ENCODE measurements at places on chromosomes 16 and 17.

DNA sequence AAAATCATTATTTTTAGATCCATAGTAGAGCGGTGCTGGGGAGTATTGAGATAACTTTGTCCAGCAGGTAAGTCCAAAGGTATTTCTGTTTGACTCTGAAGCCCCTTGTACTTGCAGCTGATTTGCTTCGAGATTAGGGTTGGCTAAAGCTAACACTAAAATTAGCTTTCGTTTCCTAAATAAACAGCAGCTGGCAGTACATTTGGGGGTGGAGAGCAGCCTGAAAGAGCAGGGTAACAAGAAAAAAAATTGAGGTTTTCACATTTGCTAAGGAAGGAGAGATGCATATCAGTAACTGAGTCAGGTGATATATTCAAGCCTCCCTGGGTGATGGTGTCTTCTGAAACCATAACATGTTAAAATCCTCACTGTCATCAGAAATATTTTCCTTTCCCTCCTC lies 37.4 kb upstream of the TMC5 start:
- no peak overlapping the region for H3K27ac ChIP-seq
- no peaks in the 10 kb centered on the region for H3K27me3 ChIP-seq
- H3K4me1 ChIP-seq: peaks cover 10% of the 10 kb centered on the region

- no peak overlapping the region for H3K27ac ChIP-seq
- peak; percentile 84 for DNase-seq
- no peaks in the 10 kb centered on the region for H3K27me3 ChIP-seq
- H3K4me1 ChIP-seq: no peaks in the 10 kb centered on the region
Measured at GRCh38 chr16:89909777-89910716, 8.6 kb upstream of the MC1R start.

DNA sequence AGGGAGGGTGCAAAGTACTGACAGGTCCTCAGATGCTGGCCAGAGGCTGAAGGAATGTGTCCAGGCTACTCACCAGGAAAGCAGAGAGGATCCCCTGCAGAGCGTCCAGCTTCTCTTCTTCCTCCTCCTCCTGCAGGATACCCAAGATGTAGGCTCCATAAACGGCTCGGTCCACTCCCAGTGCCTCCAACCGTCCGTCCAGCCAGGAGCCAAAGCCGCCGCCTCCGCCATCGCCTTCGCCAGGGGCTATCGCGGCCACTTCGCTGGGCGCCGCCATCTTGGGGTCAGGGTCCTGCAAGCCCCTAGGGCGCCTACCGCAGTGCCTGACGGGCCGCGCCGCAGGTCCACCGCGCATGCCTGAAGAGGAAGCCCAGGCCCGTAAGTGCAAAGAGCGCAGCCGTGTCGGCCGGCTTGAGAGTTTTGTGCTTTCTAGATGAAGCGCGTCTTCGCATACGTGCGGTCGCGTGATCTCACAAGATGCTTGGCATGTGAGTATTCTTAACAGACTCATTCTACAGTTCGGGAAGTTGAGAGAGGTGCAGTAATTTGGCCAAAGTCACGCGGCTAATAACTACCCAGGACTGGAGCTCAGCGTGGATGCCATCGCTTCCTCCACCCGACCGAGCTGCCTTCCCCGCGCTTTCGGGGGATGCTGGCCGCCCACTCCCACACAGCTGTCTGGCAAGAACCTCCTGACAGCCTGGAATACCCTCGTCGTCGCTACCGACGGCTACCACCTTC lies at the start of gene CCDC43:
CCDC43 (minus strand) TSS at position 300 of the 741 bp plus-strand sequence; CDS start at position 277, 23 bp downstream.
- H3K27me3 ChIP-seq: no peaks in the 10 kb centered on the region
- peak within 1 kb of the TSS; percentile 90 for H3K27ac ChIP-seq
- H3K4me3 ChIP-seq: peak within 1 kb of the TSS; percentile 78
- no peaks in the 10 kb centered on the region for H3K36me3 ChIP-seq
- no peaks in the 10 kb centered on the region for H3K4me1 ChIP-seq

DNA sequence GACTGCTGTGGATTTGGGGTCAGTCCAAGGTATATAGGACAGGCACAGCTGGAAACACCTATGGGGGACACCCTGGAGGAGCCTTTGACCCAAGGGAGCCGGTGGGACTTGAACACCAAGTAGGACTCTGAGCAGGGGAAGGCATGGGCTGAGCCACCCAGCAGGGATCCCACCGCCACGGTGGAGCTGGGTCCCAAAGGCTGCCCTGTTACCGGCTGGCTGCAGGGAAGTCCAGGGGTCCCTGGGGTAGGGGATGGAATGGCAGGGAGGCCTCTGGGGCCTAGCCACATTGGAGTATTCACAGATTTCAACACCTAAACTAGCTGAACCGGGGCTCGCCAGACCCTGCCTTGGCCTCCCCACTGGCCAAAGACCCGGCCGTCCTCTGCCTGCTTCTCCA lies 39.7 kb upstream of the CREBBP start:
- H3K36me3 ChIP-seq: no peaks in the 10 kb centered on the region
- H3K27me3 ChIP-seq: no peaks in the 10 kb centered on the region
- H3K4me3 ChIP-seq: no peak overlapping the region

DNA sequence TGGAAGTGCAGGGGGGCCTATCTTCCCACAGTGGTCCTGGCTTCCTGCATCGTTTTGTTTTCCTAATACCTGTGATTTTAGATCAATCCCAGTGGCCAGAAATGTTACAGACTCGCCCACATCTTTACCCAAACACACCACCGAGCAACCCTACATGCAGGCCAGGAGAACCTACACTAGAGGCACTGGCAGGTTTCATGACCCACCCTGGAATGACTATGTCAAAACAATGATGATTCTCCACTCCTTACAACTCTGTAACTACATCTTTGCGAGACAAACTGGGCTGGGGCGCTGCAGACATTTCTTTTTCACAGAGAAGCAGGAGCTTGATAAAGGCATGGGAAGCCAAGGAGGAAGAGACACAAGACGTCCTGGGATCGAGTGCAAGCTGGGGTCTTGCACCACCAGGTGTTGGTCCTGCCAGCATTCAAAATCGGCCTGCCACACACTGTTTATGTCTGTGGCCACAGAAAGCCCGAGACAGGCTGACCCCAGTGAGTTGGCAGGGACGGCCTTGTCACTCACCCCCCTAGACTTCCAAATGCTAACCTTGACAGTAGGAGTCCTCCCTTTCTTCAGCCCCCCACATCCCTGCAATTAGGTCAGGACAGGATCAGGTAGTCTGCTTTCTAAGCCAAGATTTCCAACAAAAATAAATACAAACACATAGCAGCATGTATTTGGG lies 32.5 kb downstream of the UBE2O start:
- no peaks in the 10 kb centered on the region for H3K4me1 ChIP-seq
- H3K36me3 ChIP-seq: no peaks in the 10 kb centered on the region
- no peak overlapping the region for H3K27ac ChIP-seq
- no peak for DNase-seq
- no peak overlapping the region for H3K4me3 ChIP-seq

DNA sequence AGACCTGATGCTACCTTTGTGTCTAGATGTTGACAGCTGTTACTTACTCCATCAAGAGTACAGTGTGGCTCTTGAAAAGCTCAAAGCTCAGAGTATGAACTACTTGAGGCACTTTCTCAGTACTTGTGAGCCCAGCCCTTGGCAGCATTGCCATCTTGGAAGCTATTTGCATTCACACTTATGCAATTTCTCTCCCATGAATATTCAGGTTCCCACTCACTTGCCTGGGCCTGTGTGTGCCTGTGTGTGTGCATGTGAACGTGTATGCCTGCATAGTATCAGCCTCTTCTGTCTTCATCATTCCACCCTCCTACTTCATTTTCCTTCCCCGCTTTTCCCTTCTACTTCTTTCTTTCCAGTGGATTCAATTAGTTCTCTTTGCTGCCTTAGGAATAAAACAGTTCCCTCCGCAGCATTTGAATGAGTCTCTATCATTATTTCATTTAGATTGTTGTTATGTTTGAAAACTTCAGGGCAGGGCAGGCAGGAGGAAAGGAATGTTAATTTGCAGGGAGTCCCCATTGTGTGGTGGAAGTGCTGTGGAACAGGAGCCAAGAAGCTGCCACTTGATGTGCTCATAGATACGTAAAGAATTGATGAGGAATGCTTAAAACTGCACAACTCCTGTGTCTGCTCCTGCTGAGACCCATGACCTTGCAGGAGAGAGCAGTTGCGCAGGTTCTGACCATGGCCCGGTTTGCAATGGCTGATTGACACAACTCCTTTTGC lies 58.9 kb downstream of the HS3ST4 start:
- no peaks in the 10 kb centered on the region for H3K27me3 ChIP-seq
- no peaks in the 10 kb centered on the region for H3K4me1 ChIP-seq

DNA sequence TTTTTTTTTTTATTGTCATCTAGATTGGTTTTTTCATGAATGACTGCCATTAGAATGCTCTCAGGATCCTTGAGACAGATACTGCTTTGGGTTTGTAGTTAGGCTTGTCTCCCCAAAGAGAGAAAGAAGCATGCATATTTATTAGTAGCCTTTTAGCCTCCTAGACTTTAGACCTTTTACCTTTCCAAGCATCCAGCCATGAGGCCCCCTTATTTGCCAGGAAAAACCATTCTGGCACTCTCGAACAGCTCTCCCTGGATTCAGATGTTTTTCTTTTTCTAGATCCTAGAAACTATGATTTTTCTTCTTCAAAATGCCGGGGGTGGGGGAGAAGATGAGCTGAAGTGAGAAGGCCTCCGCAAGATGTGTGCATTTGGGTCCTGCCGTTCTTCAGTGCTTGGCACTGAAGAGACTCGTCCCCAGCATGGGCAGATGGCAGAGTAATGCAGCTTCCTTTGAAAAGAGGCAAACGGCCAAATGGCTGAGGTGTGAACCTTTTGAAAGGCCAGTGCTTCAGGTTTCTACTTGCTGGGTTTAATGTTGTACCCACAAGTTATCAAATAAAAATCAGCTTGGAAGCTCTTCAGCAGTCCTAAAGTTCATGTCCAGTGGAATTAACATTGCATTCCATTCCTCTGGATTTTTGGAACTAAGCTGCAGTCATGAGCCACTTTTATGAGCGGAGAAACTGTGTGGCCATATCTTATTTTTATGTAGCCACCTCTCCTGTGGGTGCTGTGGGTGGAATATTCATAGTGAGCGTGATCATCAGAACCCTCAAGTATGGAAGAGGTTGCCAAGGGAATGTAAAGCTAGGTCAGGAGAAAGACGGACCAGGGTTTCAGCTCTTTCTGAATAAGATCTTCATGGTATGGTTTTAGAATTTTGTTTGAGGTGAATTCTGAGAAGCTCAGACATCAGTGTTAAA lies 7.2 kb downstream of the SOCS7 start:
- DNase-seq: no peak
- no peaks in the 10 kb centered on the region for H3K27me3 ChIP-seq
- H3K4me1 ChIP-seq: peaks cover 36% of the 10 kb centered on the region
- H3K4me3 ChIP-seq: no peak overlapping the region
- no peaks in the 10 kb centered on the region for H3K36me3 ChIP-seq

DNA sequence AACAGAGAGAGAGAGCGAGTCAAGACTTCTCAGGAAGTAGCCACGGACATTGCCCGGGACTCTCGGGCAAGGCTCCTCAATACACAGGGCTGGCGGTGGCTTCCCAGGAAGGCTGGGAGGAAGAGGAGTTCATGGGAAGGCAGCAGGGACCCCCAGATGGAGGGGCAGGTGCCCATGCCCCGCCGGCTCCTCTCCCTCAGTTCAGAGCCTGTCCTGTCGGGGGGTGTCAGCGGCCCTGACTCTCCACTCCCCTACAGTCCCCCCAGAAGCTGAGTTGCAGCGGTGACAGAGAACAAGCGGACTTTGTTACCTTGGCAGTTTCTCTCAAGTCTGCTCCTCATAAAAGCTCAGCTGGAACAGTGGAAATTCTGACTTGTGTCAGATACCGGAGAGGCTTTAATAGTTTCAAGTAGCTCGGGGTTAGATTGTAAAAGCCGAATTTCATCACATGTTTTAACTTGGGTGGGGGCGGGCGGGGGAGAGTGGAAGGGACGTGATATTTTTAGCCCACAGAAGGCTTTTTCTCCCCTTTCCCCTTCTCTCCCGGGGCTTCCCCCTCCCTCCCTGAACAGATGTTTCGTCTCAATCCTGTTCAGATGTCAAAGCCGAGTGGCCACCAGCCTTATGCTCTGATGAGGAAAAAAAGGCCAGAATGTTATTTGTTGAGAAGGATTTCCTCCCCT lies 65.2 kb downstream of the NKD1 start:
- H3K27me3 ChIP-seq: no peaks in the 10 kb centered on the region
- peak overlapping the region; percentile 88 for H3K27ac ChIP-seq
- peak; percentile 80 for DNase-seq
- peaks cover 62% of the 10 kb centered on the region for H3K4me1 ChIP-seq

- H3K27ac ChIP-seq: peak overlapping the region; percentile 60
- H3K27me3 ChIP-seq: no peaks in the 10 kb centered on the region
- no peak for DNase-seq
- peaks cover 20% of the 10 kb centered on the region for H3K4me1 ChIP-seq
- H3K36me3 ChIP-seq: no peaks in the 10 kb centered on the region
Measured at GRCh38 chr17:8022360-8023003, 16.4 kb upstream of the ALOX15B start.

DNA sequence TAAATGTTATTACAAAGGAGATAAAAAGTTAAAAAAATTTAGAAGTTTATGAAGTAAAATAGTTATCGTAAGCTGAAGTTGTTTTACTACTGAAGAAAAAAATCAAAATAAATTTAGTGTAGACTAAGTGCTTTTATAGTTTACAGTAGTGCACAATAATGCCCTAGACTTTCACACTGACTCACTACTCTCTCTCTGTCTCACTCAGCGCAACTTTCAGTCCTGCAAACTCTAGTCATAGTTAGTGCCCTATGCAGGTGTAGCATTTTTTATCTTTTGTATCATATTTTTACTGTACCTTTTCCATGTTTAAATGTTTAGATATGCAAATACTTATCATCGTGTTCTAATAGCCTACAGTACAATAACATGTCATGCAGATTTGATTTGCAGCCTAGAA lies 17.7 kb upstream of the TOM1L1 start:
- H3K36me3 ChIP-seq: no peaks in the 10 kb centered on the region
- H3K27ac ChIP-seq: no peak overlapping the region
- no peak for DNase-seq
- no peaks in the 10 kb centered on the region for H3K4me1 ChIP-seq
- no peaks in the 10 kb centered on the region for H3K27me3 ChIP-seq

DNA sequence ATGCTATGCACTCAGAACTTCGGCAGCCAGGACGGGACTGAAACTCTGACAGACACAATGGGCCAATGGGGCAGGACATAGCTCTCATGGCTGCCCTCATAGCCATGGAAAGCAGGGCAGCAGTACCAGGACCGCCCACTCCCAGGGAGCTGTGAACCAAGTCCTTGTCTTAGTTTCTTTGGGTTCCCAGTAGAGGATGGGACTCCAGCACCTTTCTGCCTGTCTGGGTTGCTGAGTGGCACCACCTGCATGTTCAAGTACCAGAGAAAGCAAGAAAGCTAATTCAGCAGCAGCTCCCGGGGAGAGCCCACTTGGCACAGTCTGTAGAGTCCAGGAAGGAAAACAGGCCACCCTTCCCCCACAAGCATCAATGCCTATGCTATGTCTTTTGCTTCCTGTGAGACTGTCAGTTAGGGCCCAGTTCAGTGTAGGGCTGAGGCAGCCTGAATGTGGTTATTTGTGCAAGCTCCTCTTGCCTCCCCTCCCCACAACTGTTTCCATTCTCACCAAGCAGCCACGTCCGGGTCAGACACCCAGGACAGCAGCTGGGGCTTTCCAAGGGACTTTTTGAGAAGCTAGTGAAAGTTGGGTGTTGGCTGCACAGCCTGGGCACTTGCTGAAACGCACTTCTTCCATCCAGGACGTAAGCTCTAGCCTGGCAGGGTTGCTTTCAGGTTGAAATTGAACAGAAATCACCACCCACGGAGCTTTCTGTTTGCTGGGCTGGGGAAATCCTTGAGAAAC lies 7.8 kb downstream of the SUPT4H1 start:
- no peaks in the 10 kb centered on the region for H3K4me1 ChIP-seq
- H3K4me3 ChIP-seq: no peak overlapping the region
- H3K36me3 ChIP-seq: no peaks in the 10 kb centered on the region
- no peak overlapping the region for H3K27ac ChIP-seq
- DNase-seq: no peak
- H3K27me3 ChIP-seq: no peaks in the 10 kb centered on the region

GRCh38 chr17:50175035-50175807 lies 9.4 kb downstream of the SGCA start:
- peaks cover 47% of the 10 kb centered on the region for H3K4me1 ChIP-seq
- H3K4me3 ChIP-seq: no peak overlapping the region
- peak overlapping the region; percentile 83 for H3K27ac ChIP-seq
- no peaks in the 10 kb centered on the region for H3K27me3 ChIP-seq
- no peak for DNase-seq

Measured in hepatocyte (in vitro differentiated cells).